Stimulated activated CD4-positive, alpha-beta T cell treated with anti-CD3 and anti-CD28 coated beads, Interleukin-4, amount 100 ng/mL, for 4 hours (primary cell): ENCODE measurements at places on chromosomes 2 and 18.
A peak's percentile ranks its signal among the peaks of the same experiment; 100 is the strongest.

- DNase-seq: no peak
These were observed 72.6 kb downstream of the EMX1 start for GRCh38 chr2:72989770-72990556.

DNA sequence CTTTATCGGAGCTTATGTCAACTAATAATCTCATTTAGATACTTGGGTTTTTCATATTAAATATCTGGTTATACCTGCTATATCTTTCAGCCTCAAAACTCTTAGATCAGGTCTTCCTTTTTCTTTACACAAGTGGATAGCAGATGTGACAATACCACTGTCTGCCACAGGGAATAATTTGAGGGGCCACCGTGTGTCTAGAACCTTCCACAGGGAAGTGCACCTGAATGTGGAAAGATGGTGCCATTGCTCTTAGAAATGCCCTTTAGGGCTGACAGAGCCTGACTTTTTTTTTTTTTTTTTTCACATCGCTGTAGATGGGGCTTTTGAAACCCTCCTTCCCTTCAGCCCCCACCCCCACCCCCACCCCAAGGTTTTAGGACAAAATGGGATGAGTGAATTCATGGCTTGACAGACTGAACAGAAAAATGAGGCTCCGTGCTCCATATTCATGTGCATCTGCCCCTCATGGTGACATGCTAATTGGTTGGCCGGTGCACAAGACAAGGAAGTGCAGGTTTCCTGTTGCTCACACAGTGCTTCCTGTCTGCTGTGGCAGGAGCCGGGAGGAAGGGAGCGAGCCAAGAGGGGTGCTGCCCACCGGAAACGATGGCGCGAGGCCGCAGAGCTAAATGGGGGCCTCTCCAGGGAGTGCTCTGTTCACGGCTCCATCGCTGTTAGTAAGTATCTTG is 246.0 kb downstream of the LDLRAD4 start:
- DNase-seq: peak; percentile 50

DNA sequence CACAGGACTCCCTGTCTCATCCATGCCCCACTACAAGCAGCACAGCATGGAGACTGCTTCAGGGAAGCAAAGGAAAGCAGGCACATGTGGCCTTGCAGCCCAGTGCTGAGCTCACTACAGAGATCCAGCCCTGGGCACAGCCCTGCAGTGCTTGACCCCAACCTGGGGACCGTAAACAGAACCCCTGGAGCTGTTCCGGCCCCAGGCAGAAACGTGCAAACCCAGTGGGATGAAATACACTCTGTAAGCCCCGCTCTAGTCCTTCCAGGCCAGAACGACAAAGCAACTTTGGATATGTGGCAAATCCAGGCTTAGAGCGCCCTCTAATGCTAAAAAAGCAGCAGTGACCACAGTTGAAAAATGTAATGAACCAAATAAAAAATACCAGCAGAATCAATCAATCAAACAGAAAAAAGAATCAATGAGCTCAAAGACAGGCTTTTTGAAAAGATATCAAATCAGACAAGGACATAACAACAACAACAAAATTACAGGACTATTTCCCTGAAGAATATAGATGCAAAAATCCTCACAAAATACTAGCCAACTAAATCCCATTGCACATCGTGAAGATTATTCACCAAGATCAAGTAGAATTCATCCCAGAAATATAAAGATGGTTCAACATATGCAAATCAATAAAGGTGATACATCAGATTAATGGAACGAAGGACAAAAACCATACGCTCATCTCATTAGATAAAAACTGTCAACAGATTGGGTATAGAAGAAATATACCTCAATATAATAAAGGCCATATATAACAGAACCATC is 45.6 kb downstream of the ZNF519 start:
- no peak for DNase-seq

DNA sequence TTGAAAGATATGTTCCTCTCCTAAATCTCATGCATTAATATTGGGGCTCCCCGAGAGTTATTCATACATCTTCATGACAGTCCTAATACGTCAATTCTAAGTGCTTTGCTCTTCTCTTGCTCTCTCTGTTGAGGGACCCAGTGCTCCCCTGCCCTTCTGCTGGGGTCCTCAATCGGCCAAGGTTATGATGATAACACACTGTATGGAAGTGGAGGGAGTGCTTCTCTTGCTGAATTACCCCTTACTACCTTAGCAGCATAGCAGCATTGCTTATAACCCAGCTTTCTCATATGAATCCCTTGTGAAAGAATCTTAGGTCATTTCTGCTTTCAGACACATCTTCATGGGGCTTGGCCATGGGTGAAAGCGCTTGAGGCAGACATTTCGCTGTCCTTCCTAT is 43.2 kb downstream of the ITPRID2 start:
- DNase-seq: no peak

DNA sequence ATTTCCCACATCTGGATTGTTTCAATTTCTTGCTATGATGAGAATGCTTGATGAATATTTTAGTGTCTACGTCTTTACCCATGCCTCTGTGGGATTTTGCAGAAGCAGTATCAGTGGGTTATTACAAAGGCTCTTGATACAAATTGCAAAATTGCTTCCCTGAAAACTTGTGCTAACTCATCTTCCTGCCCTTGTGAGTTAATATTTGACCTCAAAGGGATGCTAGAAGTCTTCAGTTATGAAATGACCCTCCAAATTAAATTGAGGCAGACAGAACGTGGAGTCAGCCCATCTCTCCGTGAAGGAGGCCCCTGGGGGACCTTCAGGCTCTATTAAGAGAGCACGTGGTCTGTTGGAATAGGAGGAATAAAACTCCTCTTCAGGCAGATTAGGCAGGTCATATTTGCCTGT is 239.2 kb upstream of the HS6ST1 start:
- DNase-seq: no peak

DNA sequence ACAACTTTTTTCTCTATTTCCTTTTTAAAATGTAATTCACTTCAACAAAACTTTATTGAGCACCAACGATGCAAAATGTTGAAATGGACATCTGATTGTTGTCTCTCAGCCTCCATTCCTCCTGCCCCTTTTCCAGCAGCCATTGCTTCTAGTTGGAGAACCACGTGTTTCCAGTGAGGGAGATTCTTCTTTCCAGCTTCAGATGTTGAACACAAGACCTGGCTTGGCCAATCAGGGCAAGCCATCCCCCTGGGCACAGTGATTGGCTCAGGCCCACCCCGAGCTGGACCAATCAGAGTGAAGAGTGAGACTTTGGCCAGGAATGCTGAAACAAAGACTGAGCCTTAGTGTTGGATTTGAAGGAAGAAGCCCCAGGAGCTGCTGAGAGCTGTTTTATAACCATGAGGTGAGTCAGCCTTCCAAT is 59.0 kb downstream of the E2F6 start:
- no peak for DNase-seq

DNA sequence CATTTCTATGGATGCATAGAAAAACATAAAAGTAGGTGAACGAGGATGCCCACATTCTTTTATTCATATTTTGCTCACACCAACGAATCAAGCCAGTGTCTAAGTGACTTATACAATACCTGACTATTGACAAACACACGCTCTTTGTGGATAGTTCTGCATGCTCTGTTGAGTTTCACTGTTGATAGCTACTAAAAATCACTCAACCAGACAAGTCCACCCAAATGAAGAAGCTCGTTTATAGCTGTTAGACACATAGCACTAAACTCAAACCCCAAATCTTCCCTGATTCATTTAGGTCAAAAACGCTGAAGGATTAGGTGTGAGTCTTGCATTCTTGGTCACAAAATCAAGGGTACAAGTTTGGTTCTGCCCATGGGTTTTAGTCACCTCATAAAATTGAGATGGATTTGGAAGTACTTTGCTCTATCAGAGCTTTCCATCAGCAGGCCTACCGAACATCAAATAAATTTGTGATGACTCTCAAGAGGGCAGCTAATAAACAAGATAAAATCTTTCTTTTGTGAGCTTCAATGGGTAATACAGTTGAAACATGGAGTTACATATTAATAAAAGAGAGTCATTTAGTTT is 92.7 kb upstream of the ETAA1 start:
- no peak for DNase-seq

DNA sequence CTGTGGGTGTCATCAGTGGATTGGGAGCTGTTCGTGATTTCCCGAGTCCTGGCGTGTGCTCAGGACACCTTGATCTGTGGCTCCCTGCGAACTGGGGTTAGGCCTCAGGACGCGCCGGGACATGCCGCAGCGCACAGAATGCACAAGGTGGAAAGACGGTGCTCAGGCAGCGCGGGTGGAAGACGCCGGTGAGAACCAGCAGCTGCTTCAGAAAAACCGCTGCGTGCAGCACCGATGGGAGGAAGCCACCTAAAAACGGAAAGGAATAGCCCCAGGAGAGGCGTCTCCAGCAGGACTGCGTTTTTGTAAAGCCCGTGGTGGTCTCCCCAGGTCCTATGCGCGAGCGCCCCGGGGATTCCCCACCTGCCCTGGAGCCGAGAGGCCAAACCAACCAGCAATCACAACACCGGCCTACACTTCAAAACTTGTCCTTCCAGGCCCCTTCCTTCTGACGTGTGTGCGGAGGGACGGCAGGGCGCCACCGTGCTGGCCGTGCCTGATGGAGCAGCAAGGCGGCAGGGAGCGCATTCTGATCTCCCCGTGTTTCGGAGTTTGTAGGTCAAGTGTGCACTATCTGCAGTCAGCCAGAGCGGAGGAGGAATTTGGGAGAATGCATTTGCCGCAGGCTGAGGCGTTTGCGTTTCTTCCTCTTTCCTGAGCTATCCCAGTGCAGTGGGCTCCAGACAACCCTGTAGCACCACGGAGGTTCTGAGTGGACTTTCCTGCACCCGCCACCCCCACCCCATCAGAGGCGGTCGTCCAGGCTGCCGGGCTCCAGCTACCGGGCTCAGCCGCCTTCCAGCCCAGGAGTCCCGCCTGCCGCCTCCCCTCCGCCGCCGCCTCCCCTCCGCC is 32.2 kb downstream of the RTP5 start:
- no peak for DNase-seq

- DNase-seq: no peak
These were observed 102.7 kb upstream of the PELI1 start for GRCh38 chr2:64246962-64247361.

GRCh38 chr2:45169339-45170190 is 160.3 kb upstream of the SIX2 start:
- no peak for DNase-seq

DNA sequence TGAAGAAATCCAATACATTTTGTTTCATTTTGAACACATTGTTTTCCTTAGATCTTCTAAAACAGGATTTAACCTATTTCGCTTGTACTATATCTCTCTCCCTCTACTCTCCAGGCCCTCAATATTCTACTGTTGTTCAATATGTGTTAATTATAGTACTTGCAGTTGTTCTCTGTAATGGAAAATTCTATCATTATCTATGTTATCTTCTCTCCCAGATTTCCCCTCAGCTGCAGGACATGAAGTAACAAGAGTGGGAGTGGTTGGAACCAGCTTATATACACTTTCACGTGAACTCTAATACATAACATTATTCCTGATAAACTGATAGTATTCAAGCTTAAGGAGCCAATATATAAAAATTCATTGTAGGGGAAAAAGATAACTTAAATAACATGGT is 7.0 kb upstream of the STRN start:
- DNase-seq: no peak

GRCh38 chr2:223227338-223227737 is 175.3 kb downstream of the KCNE4 start:
- no peak for DNase-seq

- no peak for DNase-seq
These were observed 464.0 kb downstream of the FBXO15 start for GRCh38 chr18:73683409-73684238.

GRCh38 chr2:15554525-15555218 is 6.5 kb downstream of the NBAS start:
- DNase-seq: no peak

- DNase-seq: no peak
These were observed 26.4 kb upstream of the MRPL19 start for GRCh38 chr2:75619956-75620740.

DNA sequence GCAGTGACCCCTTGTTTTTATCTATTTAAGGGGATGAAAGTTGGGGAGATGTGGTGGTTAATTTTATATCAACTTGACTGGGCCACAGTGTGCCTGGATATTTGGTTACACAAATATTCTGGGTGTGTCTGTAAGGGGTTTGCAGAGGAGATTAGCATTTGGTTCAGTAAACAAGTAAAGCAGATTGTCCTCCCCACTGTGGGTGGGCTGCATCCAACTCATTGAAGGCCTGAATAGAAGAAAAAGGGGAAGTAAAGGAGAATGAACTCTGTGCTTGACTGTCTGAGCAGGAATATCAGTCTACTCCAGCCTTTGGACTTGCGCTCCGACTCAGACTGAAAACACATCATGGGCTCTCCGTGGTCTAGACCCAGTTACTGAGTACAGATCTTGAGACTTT is 80.9 kb downstream of the GCA start:
- no peak for DNase-seq

- no peak for DNase-seq
These were observed 1238.0 kb upstream of the NRXN1 start for GRCh38 chr2:52269696-52270485.

DNA sequence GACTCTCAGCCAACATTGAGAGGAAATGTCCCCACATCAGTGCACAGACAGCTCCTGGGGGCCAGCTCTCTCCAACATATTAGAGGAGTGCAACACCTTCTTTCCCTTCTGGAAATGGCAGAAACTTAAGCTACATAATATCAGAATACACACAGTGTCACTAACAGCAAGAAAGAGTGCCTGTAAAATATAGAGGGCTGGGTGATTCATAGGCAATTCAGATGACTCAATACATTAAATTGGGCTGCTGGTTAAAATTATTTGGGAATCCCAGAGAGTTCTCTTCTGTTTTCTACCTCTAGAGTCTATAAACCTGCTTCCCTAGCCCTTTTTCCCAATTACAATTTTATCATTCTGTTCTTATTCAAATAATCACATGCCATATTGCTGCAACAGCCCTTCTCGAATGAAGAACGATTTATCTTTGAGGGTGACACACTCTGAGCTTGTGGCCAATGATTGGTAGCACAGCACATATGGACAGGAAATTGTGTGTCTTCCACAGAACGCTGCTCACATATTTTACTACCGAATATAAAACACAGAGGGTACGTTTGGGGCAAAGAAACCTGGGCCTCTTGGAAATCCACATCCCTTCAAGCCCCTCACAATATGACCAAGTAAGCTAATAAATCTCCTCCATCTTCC is 381.2 kb downstream of the MBD2 start:
- DNase-seq: no peak

DNA sequence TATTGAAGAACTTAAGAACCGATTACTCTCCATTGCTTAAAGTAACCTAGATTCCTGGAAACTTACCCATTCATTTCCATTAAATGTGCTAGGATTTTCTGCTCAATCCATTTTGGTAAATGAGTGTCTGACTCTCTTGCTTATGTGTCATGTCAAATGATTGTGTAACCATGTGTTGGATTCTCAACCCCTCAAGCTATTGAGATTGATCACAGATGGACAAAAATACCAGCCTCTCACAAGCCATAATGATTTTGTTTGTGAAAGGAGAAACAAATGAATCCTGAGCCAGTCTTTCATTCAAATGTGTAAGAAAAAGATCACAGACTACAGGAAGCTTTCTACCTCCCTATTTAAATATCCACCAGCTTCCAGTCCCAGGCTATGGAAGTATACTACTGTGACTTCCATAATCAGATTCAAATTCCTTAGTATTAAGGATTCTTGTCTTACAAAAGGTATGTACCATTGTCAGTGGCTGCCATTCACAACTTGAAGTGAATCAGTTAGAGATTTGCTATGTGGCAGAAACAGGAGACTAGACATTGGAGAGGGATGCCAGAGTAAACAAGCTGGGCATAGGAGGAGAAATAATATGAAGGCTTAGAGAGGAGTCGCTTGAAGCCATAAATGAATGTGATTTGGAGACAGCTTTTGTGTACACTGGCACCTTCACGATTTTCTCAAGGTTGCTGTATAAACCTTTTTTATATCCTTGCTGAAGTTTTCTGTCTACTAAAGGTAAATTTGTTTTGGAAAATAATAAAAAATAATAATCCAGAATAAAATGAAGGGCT is 498.5 kb upstream of the SETBP1 start:
- DNase-seq: no peak
